ENCODE measurements at places on chromosomes 11 and 22.
A peak's percentile ranks its signal among the peaks of the same experiment; 100 is the strongest.

DNA sequence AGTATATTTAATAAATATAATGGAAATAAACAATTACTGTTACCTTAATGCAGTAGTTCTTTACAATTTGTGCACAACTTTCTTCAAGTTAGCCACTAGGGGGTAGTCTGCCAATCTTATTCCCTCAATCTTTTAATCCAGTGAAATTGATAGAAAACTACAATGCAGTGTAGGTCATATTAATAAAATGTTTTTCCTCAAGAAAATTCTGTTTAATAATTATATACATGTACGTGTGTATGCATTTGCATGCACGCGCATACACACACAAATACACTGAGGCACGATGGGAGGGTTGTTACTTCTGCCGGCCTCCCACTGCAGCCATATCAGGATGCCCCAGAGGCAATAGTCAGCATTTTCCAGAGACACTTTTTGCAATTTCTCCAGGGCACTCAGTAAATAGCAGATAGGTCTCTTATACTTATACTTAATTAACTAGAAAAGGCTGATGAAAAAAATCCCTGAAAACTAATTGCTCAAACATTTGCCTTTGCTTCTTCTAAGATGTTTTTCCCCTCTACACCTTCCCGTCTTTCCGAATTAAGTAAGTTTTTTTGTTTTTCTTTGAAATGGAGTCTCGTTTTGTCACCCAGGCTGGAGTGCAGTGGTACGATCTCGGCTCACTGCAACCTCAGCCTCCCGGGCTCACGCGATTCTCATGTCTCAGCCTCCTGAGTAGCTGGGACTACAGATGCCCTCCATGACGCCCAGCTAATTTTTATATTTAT, 3.1 kb downstream of the GAB2 start:
- no peak for DNase-seq

DNA sequence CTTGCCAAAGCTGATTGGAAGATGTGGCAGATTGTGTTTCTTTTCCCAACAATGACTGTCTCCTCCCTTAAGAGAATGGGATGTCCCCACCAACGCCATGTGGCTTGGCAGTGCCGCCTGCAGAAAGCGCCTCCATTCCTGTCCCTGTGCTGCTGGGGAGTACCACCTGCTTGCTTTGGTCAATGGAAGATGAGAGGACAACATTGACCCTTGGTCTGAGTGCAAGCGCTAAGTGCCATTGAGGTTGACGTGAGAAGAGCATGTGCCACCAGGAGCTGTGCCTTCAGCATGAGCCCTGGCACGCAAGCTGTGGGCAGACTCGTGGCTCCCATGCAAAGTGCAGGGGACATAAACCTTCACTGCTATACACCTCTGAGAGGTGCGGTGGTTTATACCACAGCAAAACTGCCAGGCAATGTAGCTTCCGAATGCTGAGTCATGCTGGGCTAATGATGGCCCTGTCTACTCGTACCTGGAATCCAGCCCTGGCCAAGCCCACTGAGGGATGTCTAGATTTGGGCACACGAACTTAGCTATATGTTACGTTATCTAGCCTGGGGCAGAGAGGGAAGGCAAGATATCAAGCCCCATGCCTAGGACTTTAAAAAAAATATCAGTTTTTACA, 41.9 kb downstream of the MYEOV start:
- DNase-seq: no peak

- DNase-seq: no peak
Observed at GRCh38 chr11:84564180-84564866, 1062.8 kb downstream of the DLG2 start.

- DNase-seq: no peak
Observed at GRCh38 chr22:43643387-43643786, 168.7 kb downstream of the EFCAB6 start.

DNA sequence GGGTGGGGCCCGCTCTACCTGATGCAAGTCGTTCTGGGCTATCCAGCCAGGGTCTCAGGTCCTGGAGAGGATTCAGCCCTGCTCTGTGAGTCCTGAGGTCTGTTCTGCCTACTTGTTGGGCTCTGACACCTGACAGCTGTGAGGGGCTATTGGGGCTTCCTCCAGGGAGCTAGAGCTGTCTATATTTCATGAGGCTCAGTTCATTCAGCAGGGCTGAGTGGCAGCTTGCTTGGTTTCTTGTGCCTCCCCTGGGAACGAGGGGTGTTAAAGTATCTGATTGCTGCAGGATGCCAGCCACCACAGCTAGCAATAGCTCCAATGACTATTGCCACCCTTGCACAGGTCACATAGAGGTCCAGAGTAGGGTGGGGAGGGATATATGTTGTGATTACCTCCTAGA, 26.7 kb downstream of the INSC start:
- no peak for DNase-seq

GRCh38 chr11:75100314-75100713, 3.6 kb upstream of the OR2AT4 start:
- DNase-seq: no peak

- DNase-seq: no peak
Observed at GRCh38 chr11:133081730-133082452, 450.4 kb downstream of the OPCML start.

- no peak for DNase-seq
Observed at GRCh38 chr11:104076455-104076854, 40.0 kb downstream of the DDI1 start.

- DNase-seq: no peak
Observed at GRCh38 chr22:50613291-50613981, 12.8 kb downstream of the MAPK8IP2 start.

GRCh38 chr11:70510106-70510505, 111.8 kb downstream of the CTTN start:
- DNase-seq: no peak

DNA sequence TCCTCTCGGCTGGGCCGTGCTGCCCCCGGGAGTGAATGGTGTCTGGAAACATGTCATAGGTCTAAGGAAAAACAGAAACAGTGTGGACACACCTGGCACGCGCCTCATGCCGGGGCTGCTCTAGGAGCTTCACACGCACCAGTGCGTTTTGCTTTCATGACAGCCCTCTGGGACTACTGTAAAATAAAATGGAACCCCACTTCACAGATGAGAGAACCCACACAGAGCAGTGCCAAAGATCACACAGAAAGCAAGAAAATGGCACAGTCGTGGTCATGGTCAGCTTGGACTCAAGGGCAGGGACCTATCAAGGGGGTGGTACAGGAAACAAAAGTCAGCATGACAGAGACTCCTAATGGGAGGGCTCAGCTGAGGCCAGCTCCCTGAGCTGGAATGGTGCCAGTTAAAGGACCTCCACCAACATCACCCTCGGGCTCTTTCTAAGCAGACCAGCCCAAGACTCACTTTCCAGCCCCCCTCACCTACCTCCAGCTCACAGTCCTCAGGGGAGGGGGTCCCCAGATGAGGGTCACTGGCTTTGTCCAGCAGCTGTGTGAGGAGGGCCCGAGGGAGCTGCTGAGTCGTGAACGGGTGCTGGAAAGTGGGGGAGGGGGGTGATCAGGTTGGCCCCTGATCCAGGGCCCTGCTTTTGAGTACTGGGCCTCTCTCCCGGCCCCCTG, 3.3 kb downstream of the MAP4K2 start:
- DNase-seq: peak; percentile 46

GRCh38 chr22:44952863-44953746, 56.7 kb downstream of the PHF21B start:
- no peak for DNase-seq

- no peak for DNase-seq
Observed at GRCh38 chr11:78533399-78533798, 41.3 kb downstream of the NARS2 start.

DNA sequence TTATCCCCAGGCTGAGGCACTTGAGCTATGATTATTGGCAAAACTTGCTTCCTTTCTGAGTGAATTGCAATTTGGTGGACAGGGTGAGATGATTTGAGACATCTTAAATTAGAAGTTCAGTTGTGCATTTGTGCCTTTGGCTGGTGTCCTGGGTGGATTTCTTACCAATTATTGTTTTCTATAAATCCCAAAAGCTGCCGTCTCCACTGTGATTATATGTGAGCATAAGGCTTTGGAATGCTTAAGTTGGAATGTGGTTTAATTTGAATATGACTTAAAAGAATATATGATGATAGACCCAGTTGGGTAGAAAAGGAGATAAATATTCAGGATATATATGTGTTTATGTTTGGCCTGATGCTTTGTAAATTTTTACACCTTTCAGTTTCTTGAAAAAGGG, 70.0 kb downstream of the EXT2 start:
- no peak for DNase-seq

GRCh38 chr22:38652859-38653258, 3.3 kb downstream of the FAM227A start:
- no peak for DNase-seq

- DNase-seq: no peak
Observed at GRCh38 chr22:27637604-27638003, 164.0 kb downstream of the MN1 start.

- no peak for DNase-seq
Observed at GRCh38 chr22:39974065-39974464, 13.9 kb downstream of the TMA7B start.

DNA sequence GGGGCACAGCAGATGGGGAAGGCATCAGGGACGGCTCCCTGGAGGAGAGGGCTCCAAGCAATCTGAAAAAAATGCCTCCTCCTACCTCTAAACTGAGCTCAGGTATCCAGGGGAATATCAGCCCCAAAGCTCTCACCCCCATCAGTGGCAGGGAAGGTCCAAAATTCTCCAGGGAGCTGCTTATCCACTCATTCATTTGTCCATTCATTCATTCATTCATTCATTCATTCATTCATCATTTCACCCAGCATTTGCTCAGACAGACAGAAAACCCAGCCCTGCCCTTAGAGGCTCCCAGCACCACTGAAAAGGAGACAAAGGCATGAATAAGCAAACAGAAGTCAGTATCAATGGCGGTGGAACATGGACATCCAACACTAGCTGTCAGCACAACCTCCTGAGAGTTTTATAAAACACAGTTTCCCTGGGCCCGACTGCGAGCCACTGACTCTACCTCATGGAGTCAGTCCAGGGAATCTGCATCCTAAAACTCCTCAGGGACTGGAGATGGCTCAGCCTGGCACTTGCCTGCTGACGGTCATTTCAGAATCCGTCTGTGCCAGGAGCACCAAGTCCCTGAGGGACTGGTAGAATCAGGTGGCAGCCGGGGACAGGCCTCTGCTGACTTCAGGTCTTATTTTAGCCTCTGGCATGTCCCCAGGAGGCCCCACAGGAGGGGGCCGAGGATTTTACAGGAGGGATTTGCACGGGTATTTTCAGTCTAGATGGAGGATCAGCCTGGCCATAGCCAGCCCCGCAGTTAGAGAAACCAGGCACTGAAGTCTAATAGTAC, 164.6 kb downstream of the MN1 start:
- no peak for DNase-seq

DNA sequence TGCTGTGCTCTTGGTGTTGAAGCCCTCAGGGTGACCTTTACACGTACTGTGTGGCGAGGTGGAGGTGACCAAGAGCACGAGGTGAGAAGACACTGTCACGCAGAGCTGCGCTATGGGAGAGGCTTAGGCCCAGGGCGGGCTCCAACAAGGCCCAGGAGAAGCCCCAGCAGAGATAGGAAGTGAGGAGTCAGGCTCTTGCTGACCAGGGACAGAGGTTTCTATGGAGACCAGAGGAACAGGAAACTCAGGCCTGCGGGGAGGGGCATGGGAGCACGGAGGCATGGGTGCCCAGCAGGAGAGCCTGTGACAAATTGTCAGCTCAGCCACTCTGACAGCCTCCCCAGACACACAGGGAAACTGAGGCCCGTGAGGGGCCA, 15.8 kb downstream of the DGKZ start:
- DNase-seq: no peak

GRCh38 chr11:130816546-130817329, 99.5 kb downstream of the SNX19 start:
- DNase-seq: no peak

GRCh38 chr11:69295079-69295994, 1.4 kb downstream of the MYEOV start:
- no peak for DNase-seq

- no peak for DNase-seq
Observed at GRCh38 chr11:34268906-34269430, 88.8 kb downstream of the ABTB2 start.

GRCh38 chr11:16184588-16184987, 171.8 kb downstream of the SOX6 start:
- no peak for DNase-seq

DNA sequence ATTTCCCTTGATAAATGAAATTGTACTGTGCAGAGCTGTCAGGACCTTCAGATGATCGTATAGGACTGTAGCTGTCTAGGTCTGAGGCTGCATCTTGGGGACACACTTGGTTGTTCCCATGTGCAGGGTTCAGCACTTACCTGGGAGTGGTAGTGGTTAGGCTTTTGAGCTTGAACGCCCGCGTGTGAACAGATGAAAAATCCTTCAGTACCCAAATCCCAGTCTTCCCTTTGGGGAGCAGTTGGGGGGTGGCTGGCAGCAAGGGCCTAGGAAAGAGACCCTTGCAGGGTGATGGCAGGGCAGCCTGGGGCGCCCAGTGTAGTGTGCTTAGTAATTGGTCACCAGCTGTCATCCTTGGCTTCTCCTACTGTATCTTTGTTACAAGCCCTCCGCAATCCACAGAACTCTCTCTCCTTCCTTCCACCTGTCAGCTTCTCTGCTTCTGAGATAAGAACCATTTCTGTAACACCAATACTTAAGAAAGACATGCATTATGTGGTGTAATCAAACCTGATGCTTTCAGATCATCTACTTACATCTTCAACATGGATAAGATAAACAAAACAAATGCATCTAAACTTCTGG, 64.6 kb downstream of the MORC2 start:
- DNase-seq: no peak

GRCh38 chr11:66981976-66982578, 7.0 kb downstream of the C11orf86 start:
- peak; percentile 83 for DNase-seq

DNA sequence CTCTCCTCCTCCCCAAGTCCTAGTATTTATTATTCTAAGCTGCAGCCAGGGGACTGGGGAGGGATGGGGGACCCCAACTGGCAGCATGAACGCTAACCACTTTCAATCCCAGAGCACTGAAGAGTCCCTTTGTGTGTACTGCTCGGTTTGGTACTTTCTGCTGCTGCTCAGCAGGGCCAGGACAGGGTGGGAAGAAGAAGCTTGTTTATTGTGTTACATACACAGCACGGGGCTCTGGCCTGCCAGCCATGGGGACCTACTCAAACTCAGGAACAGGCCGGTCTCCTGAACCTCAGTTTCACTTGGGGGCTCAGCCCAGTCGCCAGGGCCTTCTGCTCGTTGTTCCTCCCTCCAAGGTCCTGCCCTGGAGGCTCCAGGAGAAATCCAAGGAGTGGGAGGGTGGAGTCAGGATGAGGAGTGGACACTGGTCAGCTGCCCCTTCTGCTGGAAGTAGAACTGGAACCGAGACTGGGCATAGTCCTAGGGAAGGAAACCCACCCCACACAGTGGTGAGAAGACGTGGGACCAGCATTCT, 616 bp upstream of the CPT1B start:
- no peak for DNase-seq

DNA sequence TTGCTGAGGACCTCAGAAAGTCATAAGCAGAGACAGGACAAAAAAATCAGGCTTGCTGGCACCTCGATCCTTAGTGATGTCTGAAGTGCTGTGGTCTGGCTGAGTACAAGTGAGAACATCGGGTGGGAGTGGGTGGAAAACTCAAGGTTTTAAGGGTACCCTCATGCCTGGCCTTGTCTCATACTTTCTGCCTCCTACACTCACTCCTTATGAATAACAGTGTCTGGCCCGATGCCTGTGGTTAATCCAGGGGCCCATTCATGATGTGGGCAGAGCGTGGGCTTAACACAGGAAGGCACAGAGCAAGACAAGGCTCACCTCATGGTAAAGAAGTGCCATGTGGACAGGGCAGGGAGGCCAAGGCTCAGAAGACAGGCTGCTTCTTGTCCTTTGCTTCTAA, 11.0 kb upstream of the UCP3 start:
- no peak for DNase-seq
